Breast epithelium (tissue), 4 donors: ENCODE measurements at places on chromosomes 1 and 21. TPM values are rescaled to one million over a fixed set of nuclear protein-coding genes. Genes with fewer than 3 reads are reported as not detected.
A peak's percentile ranks its signal among the peaks of the same experiment; 100 is the strongest.

IGSF3 gene
- 1.1 TPM for total RNA-seq

SAMD11 gene
- 2.9 TPM for total RNA-seq

GRCh38 chr1:109632671-109633346, 13.2 kb downstream of the AMPD2 start:
- no peak for DNase-seq
- H3K27me3 ChIP-seq: no peaks in the 10 kb centered on the region
- no peaks in the 10 kb centered on the region for H3K4me1 ChIP-seq
- H3K36me3 ChIP-seq: no peaks in the 10 kb centered on the region
- H3K27ac ChIP-seq: peak overlapping the region; percentile 48
- H3K4me3 ChIP-seq: no peak overlapping the region

GRCh38 chr21:36450511-36450910, 29.4 kb downstream of the CLDN14 start:
- H3K4me1 ChIP-seq: no peaks in the 10 kb centered on the region
- H3K36me3 ChIP-seq: no peaks in the 10 kb centered on the region
- H3K4me3 ChIP-seq: no peak overlapping the region

OR2L13 gene
- 0.29 TPM for total RNA-seq

MPZ gene
- 3.2 TPM for total RNA-seq

SMAP2 gene
- 27.2 TPM for total RNA-seq

GRCh38 chr1:178060789-178061556, 32.9 kb upstream of the RASAL2 start:
- no peak for DNase-seq

GRCh38 chr1:64527165-64527564, 57.2 kb downstream of the CACHD1 start:
- H3K36me3 ChIP-seq: no peaks in the 10 kb centered on the region
- peaks cover 3% of the 10 kb centered on the region for H3K4me1 ChIP-seq
- H3K4me3 ChIP-seq: no peak overlapping the region
- no peak for DNase-seq

GRCh38 chr1:229221106-229222019, 49.5 kb upstream of the RAB4A start:
- H3K27ac ChIP-seq: peak overlapping the region; percentile 89
- H3K27me3 ChIP-seq: no peaks in the 10 kb centered on the region
- H3K4me1 ChIP-seq: peaks cover 16% of the 10 kb centered on the region
- peak overlapping the region; percentile 9 for H3K4me3 ChIP-seq
- no peaks in the 10 kb centered on the region for H3K36me3 ChIP-seq
